ENCODE measurements at places on chromosomes 6 and 20.

- H3K27me3 ChIP-seq = no peaks in the 10 kb centered on the region
- H3K4me1 ChIP-seq = no peaks in the 10 kb centered on the region
- DNase-seq = no peak
- no peak overlapping the region for H3K4me3 ChIP-seq
Measured at GRCh38 chr20:10611357-10611756, 62.4 kb downstream of the JAG1 start.

DNA sequence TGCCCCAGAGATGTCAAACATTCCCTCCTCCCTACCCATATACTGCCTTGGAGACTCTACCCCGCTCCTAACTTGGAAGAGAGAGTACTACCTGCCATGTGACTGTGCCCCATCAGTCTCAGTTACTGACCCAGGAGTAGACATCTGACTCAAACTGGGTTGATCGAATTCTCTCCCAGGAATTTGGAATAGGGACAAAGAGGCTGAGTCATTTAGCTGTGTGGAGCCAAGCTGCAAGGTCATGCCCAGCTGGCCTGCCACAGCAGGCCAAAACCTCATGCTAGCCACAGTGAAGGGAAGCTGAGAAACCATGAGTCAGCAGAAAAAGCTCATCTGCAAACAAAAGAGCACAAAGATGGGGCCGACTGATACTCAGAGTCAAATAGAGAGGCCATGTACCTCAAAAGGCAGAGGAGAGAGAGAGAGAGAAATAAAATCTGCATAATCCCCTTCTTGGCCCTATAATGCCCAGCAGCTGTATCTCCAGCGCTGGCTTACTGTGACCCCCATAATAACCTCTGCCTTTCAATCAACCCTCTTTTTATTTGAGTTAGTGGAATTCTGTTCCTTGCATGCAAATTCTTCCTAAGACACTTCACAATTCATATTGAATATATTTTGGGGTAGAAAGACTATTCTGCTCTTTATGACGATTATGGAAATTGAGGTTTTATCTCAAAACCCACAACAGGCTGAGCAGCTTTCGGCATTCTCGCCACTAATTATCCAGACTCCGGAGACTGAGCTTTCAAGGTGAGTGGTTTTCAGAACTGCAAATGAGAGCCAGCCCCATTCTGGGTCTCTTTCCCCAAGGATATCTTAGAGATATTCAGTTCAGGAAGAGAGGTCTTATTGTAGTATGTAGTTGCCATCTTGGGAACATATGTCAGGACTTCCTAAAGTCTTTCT, 21.4 kb upstream of the AKIRIN2 start:
- H3K27ac ChIP-seq = no peak overlapping the region
- H3K4me1 ChIP-seq = peaks cover 33% of the 10 kb centered on the region
- no peak overlapping the region for H3K4me3 ChIP-seq
- no peaks in the 10 kb centered on the region for H3K27me3 ChIP-seq
- peak; percentile 68 for DNase-seq

DNA sequence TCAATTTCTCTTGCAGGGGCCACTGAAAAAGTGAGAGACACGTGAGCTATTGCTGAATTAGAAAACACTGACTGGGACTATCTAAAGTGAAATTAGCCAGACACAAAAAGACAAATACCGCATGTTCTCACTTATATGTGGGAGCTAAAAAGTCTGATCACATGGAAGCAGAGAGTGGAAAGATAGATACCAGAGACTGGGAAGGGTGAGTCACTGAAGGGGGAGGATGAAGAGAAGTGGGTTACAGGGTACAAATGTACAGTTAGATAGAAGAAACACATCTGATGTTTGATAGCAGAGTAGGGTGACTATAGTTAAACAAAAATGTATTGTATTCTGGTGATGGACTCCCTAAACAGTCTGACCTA, 13.4 kb downstream of the CST3 start:
- no peaks in the 10 kb centered on the region for H3K27me3 ChIP-seq
- no peaks in the 10 kb centered on the region for H3K36me3 ChIP-seq
- H3K4me3 ChIP-seq = no peak overlapping the region
- H3K4me1 ChIP-seq = peaks cover 15% of the 10 kb centered on the region

DNA sequence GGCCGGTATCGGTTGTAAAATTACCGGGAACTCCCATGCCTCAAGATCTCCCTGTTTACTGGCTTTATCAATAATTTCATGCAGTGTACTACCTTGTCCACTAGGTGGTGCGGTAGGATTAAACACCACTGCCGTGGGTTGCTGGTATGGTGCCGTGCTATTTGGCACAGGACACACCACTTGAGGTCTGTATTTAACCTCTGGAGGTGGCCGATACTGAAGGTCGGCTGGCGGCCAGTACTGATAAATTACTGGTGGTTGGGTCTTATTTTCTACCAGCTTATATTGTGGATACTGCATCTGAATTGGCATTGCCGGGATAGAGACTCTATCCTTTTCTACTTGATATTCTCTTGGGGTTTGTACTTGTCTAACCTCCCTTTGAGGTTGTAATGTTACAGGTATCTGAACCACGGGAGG, 14.3 kb upstream of the PTCRA start:
- peak overlapping the region; percentile 7 for H3K4me3 ChIP-seq
- peaks cover 17% of the 10 kb centered on the region for H3K4me1 ChIP-seq
- H3K27me3 ChIP-seq = no peaks in the 10 kb centered on the region
- no peak overlapping the region for H3K27ac ChIP-seq
- no peaks in the 10 kb centered on the region for H3K36me3 ChIP-seq
- peak; percentile 83 for DNase-seq

DNA sequence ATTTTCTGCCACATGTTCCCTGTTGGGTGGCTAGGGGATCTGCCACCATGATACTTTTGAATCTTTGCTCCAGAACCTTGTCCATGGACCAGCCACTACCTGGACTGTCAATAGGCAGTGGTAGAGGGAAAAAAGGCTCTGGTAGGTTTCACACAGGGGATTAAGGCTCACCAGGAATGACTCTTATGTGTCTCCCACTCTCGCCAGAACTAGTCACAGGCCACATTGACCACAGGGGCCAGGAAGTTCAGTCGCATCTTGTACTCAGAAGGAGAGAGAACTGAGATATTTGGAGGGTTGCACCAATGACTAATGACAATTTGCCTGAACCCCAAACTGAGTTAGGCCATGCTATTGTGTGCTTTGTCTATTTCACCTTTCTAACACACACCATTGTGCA, 23.6 kb upstream of the APCDD1L start:
- no peak for DNase-seq
- H3K36me3 ChIP-seq = no peaks in the 10 kb centered on the region
- peaks cover 4% of the 10 kb centered on the region for H3K27me3 ChIP-seq
- H3K27ac ChIP-seq = no peak overlapping the region
- H3K4me1 ChIP-seq = no peaks in the 10 kb centered on the region

DNA sequence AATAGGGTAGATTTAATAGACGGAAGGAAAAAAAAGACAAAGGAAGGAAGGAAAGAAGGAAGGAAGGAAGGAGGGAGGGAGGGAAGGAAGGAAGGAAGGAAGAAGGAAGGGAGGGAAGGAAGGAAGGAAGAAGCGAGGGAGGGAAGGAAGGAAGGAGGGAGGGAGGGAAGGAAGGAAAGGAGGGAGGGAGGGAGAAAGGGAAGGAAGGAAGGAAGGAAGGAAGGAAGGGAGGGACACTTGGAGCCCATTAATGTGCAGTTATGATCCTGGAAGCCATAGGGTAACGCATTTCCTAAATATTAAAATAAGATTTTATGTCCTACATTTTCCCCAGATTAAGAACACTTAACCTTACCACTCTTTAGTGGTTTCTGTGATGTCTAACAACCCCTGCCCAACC, 465.7 kb downstream of the ADGRB3 start:
- H3K36me3 ChIP-seq = no peaks in the 10 kb centered on the region
- no peak overlapping the region for H3K27ac ChIP-seq
- no peaks in the 10 kb centered on the region for H3K27me3 ChIP-seq
- no peaks in the 10 kb centered on the region for H3K4me1 ChIP-seq

GRCh38 chr20:35304956-35305355, 12.7 kb upstream of the FAM83C start:
- H3K27ac ChIP-seq = no peak overlapping the region
- H3K4me1 ChIP-seq = peaks cover 6% of the 10 kb centered on the region
- no peak for DNase-seq
- peaks cover 22% of the 10 kb centered on the region for H3K36me3 ChIP-seq
- H3K27me3 ChIP-seq = no peaks in the 10 kb centered on the region
- no peak overlapping the region for H3K4me3 ChIP-seq

DNA sequence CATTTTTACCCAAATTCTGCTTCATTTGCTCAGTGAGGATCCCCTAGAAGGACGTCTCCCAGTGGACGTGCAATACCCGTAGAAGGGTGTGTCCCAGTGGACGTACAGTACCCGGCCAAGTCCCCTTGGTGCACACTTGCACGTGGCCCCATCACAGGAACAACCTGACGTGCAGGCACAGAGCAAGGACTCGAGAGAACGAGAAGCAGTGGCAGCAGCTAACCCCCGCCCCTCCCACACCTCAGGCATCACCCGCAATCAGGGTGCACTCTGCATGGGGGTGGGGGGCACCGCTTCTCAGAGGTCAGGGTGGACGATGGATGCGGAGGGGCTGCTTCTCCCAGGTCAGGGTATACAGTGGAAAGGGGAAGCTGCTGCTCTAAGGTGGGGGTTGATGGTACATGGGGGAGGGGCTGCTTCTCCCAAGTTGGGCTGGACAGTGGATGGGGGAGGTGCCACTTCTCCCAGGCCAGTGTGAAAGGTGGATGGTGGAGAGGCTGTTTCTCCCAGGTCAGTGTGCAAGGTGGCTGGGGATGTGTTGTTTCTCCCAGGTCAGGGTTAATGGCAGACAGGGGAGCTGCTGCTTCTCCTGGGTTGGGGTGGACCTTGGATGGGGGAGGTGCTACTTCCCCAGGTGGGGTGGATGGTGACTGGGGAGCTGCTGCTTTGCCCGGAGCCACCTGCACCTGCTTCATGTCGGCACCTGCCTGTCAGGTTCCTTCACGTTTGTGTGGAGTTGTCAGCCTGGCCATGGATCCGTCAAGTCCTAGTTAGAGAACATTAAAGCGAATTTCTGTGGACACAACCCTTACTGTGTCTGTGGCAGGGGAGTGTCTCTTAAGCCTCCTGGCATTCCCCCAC, 1.0 kb upstream of the THBS2 start:
- no peak overlapping the region for H3K27ac ChIP-seq
- no peak for DNase-seq
- peaks cover 54% of the 10 kb centered on the region for H3K27me3 ChIP-seq

DNA sequence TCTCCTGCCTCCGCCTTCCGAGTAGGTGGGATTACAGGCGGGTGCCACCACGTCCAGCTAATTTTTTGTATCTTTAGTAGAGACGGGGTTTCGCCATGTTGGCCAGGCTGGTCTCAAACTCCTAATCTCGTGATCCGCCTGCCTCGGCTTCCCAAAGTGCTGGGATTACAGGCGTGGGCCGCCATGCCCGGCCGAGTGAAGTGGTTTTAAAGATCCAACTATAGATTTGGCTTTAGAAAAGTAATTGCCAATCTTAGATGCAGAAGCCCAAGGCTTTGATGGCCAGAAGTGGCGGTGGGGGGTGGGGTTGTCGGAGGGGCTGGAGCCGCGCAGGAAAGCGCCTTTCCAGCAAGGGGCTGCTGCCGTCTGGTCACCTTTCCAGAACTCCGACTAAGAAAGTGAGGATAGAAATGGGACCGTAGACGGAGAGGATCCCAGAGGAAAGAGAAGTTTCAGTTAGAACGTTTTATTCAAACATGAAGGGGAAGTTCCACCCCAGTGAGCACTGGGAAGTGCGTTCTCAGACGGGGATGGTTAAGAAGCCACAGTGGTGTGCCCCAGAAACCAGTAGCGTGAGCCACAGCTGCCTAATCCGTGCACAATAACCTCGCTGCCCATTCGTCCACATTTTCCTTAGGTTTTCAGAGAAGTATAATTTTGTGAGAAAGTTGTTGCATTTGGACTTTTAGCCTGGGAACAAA, 69.7 kb downstream of the DLL1 start:
- no peaks in the 10 kb centered on the region for H3K27me3 ChIP-seq
- H3K4me1 ChIP-seq = peaks cover 21% of the 10 kb centered on the region

DNA sequence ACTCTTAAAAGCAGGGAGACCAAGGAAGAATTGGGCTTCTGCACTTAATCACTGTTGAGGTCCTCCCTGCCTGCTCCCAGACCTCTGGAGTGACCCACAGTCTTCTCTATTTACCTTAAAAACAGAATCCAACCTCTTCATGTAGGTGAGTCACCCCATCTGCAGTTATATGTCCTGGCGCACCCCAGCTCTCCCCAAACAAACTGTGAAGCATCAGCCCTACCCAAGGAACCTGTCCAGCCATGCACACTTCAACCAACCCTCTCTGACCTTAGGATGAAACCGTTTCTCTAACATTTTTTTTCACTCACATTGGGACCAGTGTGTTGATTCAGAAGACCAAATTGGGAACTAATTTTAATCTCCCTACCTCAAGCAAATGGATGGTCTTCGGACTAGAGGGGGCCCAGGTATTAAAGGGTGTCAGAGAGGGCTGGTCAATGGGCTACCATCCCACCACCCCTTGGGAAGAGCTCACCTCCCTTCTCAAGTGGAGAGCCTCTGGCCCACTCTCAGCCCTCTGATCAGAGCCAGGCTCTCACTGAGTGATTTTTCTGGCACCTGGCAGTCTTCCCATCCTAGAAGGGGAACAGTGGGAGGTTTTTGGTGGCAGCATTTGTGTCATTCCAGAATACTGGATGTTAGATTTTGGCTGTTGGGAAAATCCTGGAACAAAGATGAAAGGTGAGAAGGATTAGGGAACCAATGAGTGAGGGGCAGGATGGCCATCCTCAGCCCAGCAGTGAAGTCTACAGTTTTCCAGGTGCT, 203.6 kb downstream of the LRFN2 start:
- no peak overlapping the region for H3K4me3 ChIP-seq
- DNase-seq = no peak
- no peaks in the 10 kb centered on the region for H3K27me3 ChIP-seq
- no peak overlapping the region for H3K27ac ChIP-seq

- H3K27me3 ChIP-seq = no peaks in the 10 kb centered on the region
- H3K4me1 ChIP-seq = no peaks in the 10 kb centered on the region
- no peak for DNase-seq
- H3K36me3 ChIP-seq = no peaks in the 10 kb centered on the region
- H3K27ac ChIP-seq = no peak overlapping the region
Measured at GRCh38 chr6:146367061-146367460, 176.6 kb upstream of the RAB32 start.

GRCh38 chr6:15430931-15431405, 185.1 kb downstream of the JARID2 start:
- no peak for DNase-seq
- no peak overlapping the region for H3K4me3 ChIP-seq
- H3K4me1 ChIP-seq = peaks cover 79% of the 10 kb centered on the region
- no peaks in the 10 kb centered on the region for H3K36me3 ChIP-seq
- H3K27ac ChIP-seq = peak overlapping the region; percentile 53

DNA sequence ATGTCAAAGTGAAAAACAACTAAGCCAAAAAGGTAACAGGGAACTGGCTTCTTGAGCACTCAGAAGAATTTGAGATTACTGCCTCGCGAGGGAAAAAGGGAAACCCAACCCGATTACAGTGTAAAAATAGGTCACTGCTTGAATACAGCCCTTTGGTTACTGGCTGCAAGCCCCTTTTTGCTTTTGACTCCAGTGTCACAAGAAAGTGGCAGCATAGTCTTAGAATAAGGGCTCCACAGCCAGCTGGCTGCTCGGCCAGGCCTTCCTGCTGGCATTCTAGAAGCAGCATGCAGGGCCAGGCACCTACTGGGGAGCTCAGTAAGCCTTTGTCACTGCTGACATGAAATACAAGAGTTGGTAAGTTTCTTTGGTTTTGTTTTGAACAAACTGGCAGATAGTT, 83.0 kb downstream of the ZHX3 start:
- no peaks in the 10 kb centered on the region for H3K27me3 ChIP-seq
- peak overlapping the region; percentile 42 for H3K27ac ChIP-seq
- peaks cover 39% of the 10 kb centered on the region for H3K4me1 ChIP-seq
